ENCODE measurements at places on chromosomes 12 and 14.

DNA sequence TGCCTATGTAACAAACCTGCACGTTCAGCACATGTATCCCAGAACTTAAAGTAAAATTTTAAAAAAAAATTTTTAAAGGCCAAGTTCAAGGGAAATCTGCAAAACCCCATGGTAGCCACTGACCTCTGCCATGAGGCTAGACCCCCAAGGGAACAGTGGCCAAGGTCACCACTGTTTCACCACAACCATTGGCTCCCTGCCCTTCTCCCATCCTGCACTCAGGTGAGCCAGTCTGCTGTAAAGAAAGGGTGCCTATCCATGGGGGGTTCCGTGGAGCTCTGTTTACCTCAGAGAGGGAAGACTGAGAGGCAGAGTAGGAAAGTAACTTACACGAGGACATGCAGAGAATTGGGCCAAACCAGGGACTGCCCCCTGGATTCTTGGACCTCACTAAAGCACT, 38.6 kb downstream of the VWF start:
- DNase-seq = no peak

- peak; percentile 100 for DNase-seq
Measured at GRCh38 chr14:74084277-74085046, at the start of the genes ALDH6A1 and LIN52. TSS of gene ALDH6A1 (minus strand) at chr14:74084453. CDS start at chr14:74084394, 59 bp downstream. TSS of gene LIN52 (plus strand) at chr14:74084956. CDS start at chr14:74084975, 19 bp downstream.

DNA sequence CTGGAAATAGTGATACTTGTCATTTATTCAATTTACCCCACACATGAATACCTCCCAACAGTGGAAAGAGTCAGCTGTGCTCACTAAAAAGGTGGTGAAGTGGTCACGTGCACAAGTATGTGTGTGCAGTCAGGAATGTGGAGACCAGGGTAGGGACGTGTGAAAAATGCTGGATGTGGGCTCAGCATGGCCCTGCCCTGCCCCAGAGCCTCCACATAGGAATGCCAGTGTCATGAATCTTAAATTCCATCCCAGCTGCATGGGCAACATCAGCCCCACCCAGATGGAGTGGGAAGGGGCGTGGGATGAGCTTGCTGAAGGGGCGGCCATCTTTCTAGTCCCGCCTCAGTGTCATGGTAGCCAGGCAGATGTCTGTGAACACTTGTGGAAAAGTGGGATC, 87.7 kb downstream of the C12orf75 start:
- DNase-seq = no peak

GRCh38 chr12:6346235-6346832, 4.5 kb upstream of the TNFRSF1A start:
- no peak for DNase-seq

DNA sequence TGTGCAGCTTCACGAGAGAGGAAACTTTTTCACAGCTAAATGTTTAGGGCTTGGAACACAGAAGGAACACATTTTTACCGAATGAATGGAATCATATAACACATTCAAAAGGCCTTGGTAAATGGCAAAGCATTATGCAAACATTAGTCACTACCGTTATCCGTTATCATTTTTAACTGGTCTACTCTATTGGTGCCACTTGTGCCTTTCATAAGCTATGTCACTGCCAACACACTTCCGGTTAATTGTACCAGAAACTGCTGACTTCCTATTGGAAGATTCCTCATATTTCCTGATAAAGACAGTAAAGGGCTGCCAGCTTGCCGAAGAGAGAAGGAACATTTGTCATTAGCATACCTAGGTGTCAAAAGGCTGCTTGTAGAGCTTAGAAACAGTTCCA, 169.2 kb downstream of the APAF1 start:
- no peak for DNase-seq

DNA sequence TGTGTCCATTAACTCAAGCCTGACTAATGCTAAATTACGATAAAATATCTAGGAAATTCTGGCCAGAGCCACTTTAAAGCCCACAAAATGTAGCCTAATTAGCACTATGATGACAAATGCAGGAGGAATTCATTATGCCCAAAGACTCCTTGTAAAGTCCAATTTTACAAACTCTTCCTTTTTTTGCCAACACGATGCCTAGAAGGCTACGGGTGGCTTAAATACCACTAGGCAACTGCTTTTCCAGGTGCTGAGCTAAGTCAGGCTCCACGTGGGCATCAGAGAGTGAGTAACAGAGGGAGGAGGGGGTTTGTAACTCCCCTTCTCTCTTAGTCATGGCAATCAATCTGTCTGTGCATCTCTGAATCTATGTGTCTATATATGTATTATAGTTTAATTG, 172.4 kb upstream of the NTF3 start:
- no peak for DNase-seq

All from SHP77 (cell line).